GM12878 (cell line): ENCODE measurements at places on chromosomes 4 and X.

DNA sequence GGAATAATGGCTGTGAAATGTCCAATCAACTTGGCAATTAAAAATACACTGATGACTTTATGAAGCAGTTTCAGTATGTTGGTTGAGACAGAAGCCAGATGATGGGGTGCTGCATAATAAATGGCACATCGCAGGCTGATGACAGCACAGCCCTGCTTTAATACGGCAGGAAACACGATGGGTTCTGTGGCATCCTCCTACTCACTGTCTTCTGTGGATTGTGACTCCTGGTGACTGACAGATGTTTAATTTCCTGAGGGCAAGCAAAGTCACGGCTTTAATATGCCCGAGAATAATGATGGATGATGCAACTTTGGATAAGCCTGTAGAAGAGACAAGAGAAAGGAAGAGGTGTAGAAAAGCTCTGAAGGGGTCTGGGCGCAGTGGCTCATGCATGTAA, 295.4 kb downstream of the TRIML1 start:
- H3K4me3 ChIP-seq: no peak overlapping the region
- no peaks in the 10 kb centered on the region for H3K27me3 ChIP-seq
- no peaks in the 10 kb centered on the region for H3K36me3 ChIP-seq
- H3K4me1 ChIP-seq: no peaks in the 10 kb centered on the region
- DNase-seq: no peak

GRCh38 chrX:13223868-13224567, 95.8 kb downstream of the ATXN3L start:
- no peak for DNase-seq
- no peak overlapping the region for H3K4me3 ChIP-seq
- no peaks in the 10 kb centered on the region for H3K27me3 ChIP-seq
- H3K4me1 ChIP-seq: no peaks in the 10 kb centered on the region

- no peak overlapping the region for H3K27ac ChIP-seq
- no peak for DNase-seq
- H3K36me3 ChIP-seq: no peaks in the 10 kb centered on the region
- H3K4me1 ChIP-seq: peaks cover 15% of the 10 kb centered on the region
- no peak overlapping the region for H3K4me3 ChIP-seq
These were observed 76.6 kb downstream of the INTS12 start for GRCh38 chr4:105631818-105632400.

DNA sequence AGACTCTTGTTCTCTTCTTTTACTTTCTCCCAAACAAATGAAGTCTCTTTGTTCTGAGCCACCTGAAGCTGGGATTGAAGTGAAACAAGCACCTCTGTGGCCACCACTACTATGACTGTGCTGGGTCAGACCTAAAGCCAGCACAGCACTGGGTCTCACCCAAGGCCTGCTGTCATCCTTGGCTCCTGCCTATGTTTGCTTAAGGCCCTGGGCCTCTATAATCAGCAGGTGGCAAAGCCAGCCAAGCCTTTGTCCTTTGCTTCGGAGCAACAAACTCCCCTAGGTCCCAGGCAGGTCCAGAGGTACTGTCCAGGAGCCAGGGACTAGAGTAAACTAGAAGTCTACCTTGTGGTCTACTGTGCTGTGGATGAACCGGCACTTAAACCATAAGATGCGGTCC, 220.6 kb upstream of the ARSJ start:
- no peak overlapping the region for H3K27ac ChIP-seq
- H3K4me3 ChIP-seq: no peak overlapping the region
- H3K27me3 ChIP-seq: no peaks in the 10 kb centered on the region
- H3K4me1 ChIP-seq: no peaks in the 10 kb centered on the region

- H3K36me3 ChIP-seq: peaks cover 12% of the 10 kb centered on the region
- no peaks in the 10 kb centered on the region for H3K27me3 ChIP-seq
- peaks cover 42% of the 10 kb centered on the region for H3K4me1 ChIP-seq
- DNase-seq: no peak
- H3K27ac ChIP-seq: no peak overlapping the region; the same call in 1 of the 2 replicates
- H3K4me3 ChIP-seq: no peak overlapping the region
These were observed 83.0 kb downstream of the LRP2BP start for GRCh38 chr4:185312699-185313098.

DNA sequence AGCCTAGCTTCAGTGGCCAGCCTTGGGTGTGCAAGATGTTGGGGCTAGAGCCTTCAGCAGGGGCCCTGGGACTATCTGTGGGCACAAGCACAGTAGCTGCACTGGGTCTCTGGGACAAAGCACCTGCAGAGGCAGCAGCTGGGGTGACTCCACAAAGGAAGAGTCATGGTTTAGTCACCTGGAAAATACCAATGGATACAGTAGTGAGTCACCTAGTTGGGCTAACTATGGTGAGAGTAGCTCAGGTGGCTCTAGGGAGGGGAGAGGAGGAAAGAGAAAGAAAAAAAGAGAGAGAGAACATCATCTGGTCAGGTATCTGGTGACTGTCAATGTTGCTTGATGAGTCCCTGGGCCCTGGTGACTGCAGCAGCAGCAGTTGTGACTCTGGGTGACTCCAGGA, 72.9 kb upstream of the SPIN4 start:
- DNase-seq: no peak
- no peak overlapping the region for H3K4me3 ChIP-seq
- H3K36me3 ChIP-seq: no peaks in the 10 kb centered on the region
- H3K27ac ChIP-seq: no peak overlapping the region
- no peaks in the 10 kb centered on the region for H3K27me3 ChIP-seq

GRCh38 chrX:4570151-4570550, 856.7 kb upstream of the PRKX start:
- no peaks in the 10 kb centered on the region for H3K4me1 ChIP-seq
- no peak for DNase-seq
- H3K27ac ChIP-seq: no peak overlapping the region
- no peak overlapping the region for H3K4me3 ChIP-seq
- H3K27me3 ChIP-seq: no peaks in the 10 kb centered on the region

GRCh38 chr4:183638436-183638835, 20.5 kb downstream of the RWDD4 start:
- no peaks in the 10 kb centered on the region for H3K4me1 ChIP-seq
- H3K27me3 ChIP-seq: no peaks in the 10 kb centered on the region
- DNase-seq: no peak
- H3K36me3 ChIP-seq: peaks cover 3% of the 10 kb centered on the region; the same call in 1 of the 2 replicates

GRCh38 chr4:118888666-118889311, at the start of gene SYNPO2:
Gene SYNPO2, plus strand, starts transcription at chr4:118888854. Its CDS starts 183 bp downstream, at chr4:118889037.
- H3K4me3 ChIP-seq: peak within 1 kb of the TSS; percentile 59
- no peak for DNase-seq
- H3K27me3 ChIP-seq: peaks cover 15% of the 10 kb centered on the region; the same call in 1 of the 2 replicates
- H3K4me1 ChIP-seq: no peaks in the 10 kb centered on the region
- H3K27ac ChIP-seq: no peak within 1 kb of the TSS

- H3K4me1 ChIP-seq: no peaks in the 10 kb centered on the region
- no peak overlapping the region for H3K4me3 ChIP-seq
- H3K27me3 ChIP-seq: no peaks in the 10 kb centered on the region
- no peak overlapping the region for H3K27ac ChIP-seq
These were observed 3.6 kb upstream of the BBS12 start for GRCh38 chr4:122728856-122729255.

- no peaks in the 10 kb centered on the region for H3K4me1 ChIP-seq
- H3K27ac ChIP-seq: no peak overlapping the region
- H3K27me3 ChIP-seq: no peaks in the 10 kb centered on the region
- no peak overlapping the region for H3K4me3 ChIP-seq
These were observed 30.0 kb upstream of the GALNT7 start for GRCh38 chr4:173138624-173139023.

- no peaks in the 10 kb centered on the region for H3K36me3 ChIP-seq
- H3K27ac ChIP-seq: no peak overlapping the region
- no peaks in the 10 kb centered on the region for H3K4me1 ChIP-seq
- no peaks in the 10 kb centered on the region for H3K27me3 ChIP-seq
- no peak overlapping the region for H3K4me3 ChIP-seq
These were observed 41.2 kb downstream of the PIR start for GRCh38 chrX:15451913-15452312.

DNA sequence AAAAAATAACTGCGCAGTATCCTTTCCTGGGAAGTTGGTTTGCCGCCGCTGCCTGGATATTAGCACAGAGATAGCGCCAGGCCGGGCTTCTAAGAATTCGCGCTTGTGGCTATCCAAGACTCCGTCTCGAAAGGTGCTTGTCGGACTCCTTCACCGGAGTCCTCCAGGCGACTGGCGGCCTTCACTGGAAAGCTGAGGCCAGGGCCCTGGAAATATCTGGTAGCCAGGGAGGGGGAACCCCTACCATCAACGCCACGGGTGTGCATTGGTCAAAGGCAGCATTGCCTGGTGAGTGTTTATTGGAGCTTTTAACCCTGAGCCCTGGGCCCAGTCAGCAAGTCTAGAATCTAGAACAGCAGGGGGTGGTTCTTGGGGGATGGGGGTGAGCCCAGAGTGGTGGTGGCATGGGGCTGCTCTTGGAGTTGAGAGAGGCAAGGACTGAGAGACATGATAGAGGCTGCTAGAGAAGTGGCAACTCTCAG, 577 bp upstream of the PIM2 start:
- peaks cover 9% of the 10 kb centered on the region for H3K4me1 ChIP-seq
- no peaks in the 10 kb centered on the region for H3K27me3 ChIP-seq
- H3K27ac ChIP-seq: peak overlapping the region; percentile 51
- no peaks in the 10 kb centered on the region for H3K36me3 ChIP-seq

- DNase-seq: no peak
- no peaks in the 10 kb centered on the region for H3K4me1 ChIP-seq
- no peak overlapping the region for H3K4me3 ChIP-seq
- H3K36me3 ChIP-seq: peaks cover 3% of the 10 kb centered on the region; the same call in 1 of the 2 replicates
- H3K27ac ChIP-seq: no peak overlapping the region
These were observed 15.4 kb upstream of the UGDH start for GRCh38 chr4:39542611-39543012.

DNA sequence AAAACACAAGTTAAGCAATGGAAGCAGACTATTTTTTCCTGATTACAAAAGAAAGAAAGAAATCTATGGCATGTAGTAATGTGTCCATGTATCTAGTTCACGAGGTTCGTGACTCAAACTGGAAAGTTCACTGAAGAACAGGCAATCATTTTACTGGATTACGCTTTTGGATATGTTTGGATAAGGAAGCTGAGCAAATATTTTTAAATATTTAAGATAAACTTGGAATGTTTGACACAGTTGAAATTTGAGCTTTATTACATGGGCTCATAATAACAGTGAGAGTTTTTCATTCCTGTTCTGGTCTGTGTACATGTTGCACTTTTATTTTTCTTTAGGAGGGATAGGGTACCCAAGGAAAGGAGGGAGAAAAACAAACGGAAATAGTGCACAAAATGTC, 244.2 kb upstream of the GK2 start:
- H3K36me3 ChIP-seq: no peaks in the 10 kb centered on the region
- no peaks in the 10 kb centered on the region for H3K4me1 ChIP-seq
- no peak for DNase-seq
- no peaks in the 10 kb centered on the region for H3K27me3 ChIP-seq
- H3K4me3 ChIP-seq: no peak overlapping the region

- H3K36me3 ChIP-seq: no peaks in the 10 kb centered on the region; the same call in 1 of the 2 replicates
- H3K27ac ChIP-seq: peak overlapping the region; percentile 99
These were observed 1.6 kb downstream of the TMEM187 start for GRCh38 chrX:153974003-153974725.

DNA sequence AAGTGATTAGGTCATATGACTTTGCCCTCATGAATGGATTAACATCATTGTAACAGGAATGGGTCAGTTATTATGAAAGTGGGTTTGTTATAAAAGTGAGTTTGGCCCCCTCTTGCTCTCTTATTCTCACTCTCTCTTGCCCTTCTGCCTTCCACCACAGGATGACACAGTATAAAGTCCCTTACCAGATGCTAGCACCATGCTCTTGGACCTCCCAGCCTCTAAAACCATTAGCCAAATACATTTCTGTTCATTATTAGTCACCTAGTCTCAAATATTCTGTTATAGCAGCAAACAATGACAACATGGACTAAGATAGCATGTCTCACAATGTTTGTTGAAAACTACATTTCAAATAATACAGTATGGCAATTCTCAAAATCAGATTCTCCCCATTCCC, 59.7 kb downstream of the RWDD4 start:
- no peaks in the 10 kb centered on the region for H3K36me3 ChIP-seq
- H3K27me3 ChIP-seq: no peaks in the 10 kb centered on the region
- H3K4me3 ChIP-seq: no peak overlapping the region
- no peaks in the 10 kb centered on the region for H3K4me1 ChIP-seq
- H3K27ac ChIP-seq: no peak overlapping the region

GRCh38 chr4:66562276-66562806, 892.1 kb upstream of the EPHA5 start:
- no peak overlapping the region for H3K27ac ChIP-seq
- no peak overlapping the region for H3K4me3 ChIP-seq
- DNase-seq: no peak

GRCh38 chrX:41723826-41724225, at the start of gene GPR82:
Gene GPR82, plus strand, starts transcription at chrX:41724181. Its CDS starts 2,846 bp downstream, at chrX:41727027.
- peaks cover 28% of the 10 kb centered on the region for H3K4me1 ChIP-seq
- H3K36me3 ChIP-seq: no peaks in the 10 kb centered on the region
- H3K27me3 ChIP-seq: no peaks in the 10 kb centered on the region
- DNase-seq: no peak

DNA sequence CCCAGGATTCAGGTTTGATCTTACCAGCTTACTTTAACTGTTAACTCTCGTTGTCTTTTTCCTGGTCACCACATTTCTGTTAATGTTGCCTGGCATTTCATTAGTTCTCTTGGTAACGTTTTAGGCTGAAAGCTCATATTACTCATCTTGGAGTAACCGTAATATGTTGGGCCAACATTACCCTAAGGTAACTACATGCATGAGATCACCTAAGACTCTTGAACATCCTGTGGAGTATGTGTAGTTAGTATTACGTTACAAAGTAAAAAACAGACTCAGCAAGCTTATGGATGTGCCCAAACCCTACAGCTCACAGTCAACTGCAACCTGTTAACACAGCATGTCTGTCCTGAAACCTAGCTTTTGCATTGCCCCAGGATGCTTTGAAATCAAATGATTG, 203.3 kb upstream of the HS3ST1 start:
- H3K27me3 ChIP-seq: no peaks in the 10 kb centered on the region
- DNase-seq: no peak
- no peaks in the 10 kb centered on the region for H3K36me3 ChIP-seq
- no peaks in the 10 kb centered on the region for H3K4me1 ChIP-seq
- H3K27ac ChIP-seq: no peak overlapping the region

GRCh38 chr4:89275587-89275986, 32.0 kb downstream of the GPRIN3 start:
- no peak for DNase-seq
- H3K36me3 ChIP-seq: no peaks in the 10 kb centered on the region
- no peaks in the 10 kb centered on the region for H3K4me1 ChIP-seq
